H1 (cell line): ENCODE measurements at places on chromosomes 12 and 14. TPM values are rescaled to one million over a fixed set of nuclear protein-coding genes. Genes with fewer than 3 reads are reported as not detected.

DNA sequence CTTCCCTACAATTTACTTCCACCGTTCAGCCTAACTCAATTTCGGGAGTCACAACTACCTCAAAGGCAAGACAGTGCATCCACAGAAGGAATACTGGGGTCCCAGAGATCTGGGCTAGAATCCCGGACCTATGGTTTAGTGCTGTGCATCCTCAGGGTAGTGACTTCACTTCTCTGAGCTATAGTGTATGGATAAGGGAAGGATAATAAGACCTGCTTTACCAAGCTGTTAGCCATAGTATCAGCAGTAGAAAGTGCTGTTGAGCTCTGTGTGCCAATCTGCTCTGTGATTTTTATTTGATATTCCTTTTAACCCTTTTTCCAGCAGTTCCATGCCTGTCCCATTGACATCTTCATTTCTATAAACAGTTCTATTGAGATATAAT lies 1044.3 kb downstream of the BCL11B start:
- no peak for DNase-seq

DNA sequence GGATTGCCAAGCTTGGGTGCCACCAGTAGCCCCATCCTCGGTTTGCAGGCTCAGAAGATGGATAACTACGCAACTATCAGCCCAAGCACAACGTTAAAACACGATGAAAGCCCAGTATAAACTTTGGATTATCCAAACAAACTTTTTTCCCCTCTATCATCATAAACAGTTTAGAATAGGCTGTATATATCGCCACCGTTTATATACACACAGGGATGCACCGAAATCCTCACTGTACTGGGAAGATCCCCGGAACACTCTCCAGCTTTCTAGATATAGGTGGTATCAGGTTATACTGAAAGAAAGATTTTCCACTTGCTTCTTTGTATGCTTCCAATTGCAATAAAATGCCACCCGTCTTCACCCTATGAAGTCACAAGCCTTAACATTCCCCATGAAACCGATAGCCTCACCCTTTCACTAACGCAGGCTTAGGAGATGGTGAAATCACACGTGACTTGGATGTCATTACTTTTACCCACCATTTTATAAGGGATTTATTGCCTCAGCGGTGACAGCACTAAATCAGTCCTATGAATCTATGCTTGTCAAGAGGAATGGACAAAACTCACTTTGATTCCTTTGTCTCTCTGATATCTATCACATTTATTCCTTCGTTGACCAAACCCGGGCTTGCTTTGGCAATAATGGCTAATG lies 207.6 kb upstream of the FOXN3 start:
- no peak for DNase-seq

KRT84 gene
- not detected in 2 replicates for polyA plus RNA-seq

DNA sequence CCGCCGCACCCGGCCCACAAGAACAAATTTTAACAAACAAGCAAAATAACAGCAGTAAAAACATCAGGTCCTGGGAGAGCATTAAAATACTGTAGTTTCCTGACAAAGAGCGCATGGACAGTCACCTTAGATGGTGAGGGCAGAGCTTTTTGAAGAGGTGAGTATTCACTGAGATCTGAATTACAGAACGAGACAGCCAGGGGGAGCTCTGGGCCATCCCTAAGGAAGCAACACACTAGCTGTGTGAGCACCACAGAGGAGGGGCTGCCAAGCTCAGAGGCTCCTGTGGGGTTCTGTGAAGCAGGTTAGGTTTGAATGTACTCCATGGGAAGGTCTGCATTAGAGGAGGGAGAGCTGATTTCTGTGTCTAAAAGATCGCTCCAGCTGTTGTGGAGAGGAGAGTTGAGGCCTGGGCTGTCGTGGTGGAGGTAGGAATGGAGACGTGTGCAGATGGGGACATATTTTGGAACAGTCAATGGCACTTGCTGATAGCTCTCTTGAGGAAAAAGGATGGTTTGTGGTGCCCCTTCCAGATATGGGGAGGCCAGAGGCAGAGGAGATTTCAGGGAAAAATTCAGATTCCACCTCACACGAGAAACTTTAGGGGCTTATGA lies 72.9 kb downstream of the TRAFD1 start:
- DNase-seq = peak; percentile 82

DNA sequence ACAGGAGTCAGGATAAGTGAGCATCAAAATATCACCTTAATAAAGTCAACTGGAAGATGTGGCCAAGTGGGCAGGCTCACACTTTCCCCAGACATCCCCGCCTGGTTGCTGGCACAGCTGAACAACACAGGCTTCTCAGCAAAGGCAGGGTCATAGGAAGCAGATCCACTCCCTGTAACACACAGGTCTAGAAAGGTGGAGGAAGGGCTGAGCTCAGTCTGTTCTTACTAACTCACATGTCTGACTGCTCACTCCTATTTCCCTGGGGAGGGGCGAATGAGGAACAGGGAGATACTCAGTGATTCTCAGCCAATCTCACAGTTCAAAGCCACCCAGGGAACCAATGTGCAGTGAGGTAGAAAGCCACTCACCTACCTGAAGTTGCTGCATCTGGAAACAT lies 45.0 kb upstream of the AMN1 start:
- no peak for DNase-seq

- DNase-seq = no peak
Observed at GRCh38 chr12:50333441-50333840, 50.1 kb upstream of the LIMA1 start.

DNA sequence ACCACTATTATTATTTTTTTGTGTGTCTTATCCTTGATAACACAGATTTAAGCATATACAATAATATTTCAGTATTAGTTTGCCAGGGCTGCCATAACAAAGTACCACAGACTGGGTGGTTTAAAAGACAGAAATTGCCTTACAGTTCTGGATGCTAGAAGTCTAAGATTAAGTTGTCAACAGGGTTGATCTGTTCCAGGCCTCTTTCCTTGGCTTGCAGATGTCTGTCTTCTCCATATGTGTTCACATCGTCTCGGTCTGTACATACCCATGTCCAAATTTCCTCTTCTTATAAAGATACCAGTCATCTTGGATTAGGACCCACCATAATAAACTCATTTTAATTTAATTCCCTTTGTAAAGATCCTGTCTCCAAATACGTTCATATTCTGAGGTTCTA lies 204.8 kb downstream of the SOX5 start:
- DNase-seq = no peak

DNA sequence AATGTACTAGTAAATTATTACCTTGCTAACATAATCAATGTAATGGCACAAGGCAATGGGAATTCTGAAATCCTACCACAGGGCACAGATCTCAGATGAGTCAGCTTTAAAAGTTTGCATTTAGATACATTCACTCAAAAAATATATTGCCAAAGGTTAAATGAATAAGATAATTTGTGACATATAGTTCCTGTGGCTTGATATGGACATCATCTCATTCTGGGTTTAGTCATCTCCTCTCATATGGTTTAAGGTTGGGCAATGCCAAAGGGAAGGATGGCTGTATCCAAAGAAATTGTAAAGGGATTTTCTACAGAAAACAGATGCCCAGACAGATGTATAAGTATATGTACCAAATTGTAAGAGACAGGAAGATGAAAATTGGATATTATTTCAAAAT lies 1065.0 kb downstream of the LRFN5 start:
- DNase-seq = no peak

DNA sequence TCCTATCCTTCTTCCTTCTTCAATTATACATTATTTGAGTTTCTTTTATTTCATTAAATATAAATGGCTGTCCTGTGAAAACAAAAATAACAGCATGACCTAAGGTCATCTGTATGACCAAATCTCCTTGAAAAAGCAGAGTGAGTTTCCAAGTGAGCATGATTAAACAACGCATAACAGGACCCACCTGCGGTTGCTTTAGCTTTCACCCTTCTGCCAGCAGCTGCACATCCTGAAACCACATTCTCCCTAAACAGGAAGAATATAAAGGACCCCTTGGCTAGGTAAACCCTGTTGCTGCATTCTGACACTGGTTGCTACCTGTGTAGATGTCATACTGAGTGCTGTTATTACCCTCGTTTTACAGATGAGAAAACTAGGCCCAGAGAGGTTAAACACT lies 42.8 kb upstream of the CPM start:
- DNase-seq = no peak

GRCh38 chr14:32212833-32213232 lies 9.8 kb upstream of the RNU6-8 start:
- DNase-seq = no peak

- DNase-seq = no peak
Observed at GRCh38 chr12:32881702-32882101, 14.9 kb downstream of the PKP2 start.

DNA sequence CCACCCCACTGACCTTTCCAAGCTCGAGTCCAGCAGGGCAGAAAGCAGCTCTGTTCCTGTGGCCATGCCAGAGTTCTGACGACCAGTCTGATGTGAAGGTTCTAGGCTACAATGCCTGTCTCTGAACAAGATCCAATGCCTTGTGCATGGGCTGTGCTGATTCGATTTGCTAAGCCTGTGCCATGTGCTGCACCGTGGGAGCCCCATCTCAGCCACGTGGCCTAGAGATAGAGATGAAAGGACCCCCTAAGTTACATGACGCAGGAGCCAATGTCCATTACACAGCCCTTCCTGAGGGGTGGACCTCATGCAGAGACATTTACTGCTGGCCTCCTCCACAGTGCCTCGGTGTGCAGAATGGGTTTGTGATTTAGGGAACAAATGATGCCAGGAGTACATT lies 256.0 kb downstream of the SLC15A4 start:
- DNase-seq = no peak

DNA sequence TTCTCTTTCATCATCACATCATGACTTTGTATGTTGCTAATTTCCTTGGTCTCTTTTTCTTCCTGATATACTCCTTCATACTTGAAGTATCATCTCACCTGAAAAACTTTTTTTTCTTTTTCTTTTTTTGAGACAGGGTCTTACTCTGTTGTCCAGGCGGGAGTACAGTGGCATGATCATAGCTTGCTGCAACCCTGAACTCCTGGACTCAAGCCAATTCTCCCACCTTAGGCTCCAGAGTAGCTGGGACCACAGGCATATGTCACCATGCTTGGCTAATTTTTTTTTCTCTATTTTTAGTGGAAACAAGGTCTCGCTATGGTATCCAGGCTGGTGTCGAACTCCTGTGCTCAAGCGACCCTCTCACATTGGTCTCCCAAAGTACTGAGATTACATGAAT lies 107.6 kb downstream of the RALGAPA1 start:
- no peak for DNase-seq

FAR2 gene
- polyA plus RNA-seq = 12.8 and 24.0 TPM in 2 replicates

DNA sequence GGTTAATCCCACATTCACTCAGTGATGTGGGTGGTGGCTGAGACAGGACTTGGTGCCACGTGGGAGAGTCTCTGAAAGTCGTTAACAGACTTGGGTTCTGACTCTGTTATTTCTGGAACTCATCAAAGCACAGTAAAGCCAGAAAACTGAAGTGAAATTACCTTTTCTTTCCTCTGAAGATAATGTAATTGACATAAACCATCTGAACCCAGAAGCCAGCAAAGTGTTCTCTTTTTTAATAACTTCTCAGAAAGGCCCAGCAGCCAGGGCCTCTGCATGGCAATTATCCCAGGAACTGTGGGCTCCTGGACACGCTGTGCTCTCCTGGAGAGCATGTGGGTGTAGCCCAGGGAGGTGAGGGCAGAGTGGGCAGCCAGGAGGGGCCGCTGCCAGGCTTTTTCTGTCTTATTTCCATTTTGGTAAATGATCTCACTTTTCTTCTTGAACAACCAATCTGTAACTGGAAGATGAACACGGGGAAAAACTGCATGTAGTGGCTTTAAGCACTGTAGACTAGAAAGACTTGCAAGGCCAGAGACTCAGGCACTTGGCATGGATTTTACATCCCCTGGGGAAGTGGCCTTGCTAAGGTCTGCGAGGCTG lies 444.1 kb upstream of the TMEM132C start:
- DNase-seq = no peak

- DNase-seq = no peak
Observed at GRCh38 chr12:27900920-27901879, 71.3 kb downstream of the PTHLH start.

DNA sequence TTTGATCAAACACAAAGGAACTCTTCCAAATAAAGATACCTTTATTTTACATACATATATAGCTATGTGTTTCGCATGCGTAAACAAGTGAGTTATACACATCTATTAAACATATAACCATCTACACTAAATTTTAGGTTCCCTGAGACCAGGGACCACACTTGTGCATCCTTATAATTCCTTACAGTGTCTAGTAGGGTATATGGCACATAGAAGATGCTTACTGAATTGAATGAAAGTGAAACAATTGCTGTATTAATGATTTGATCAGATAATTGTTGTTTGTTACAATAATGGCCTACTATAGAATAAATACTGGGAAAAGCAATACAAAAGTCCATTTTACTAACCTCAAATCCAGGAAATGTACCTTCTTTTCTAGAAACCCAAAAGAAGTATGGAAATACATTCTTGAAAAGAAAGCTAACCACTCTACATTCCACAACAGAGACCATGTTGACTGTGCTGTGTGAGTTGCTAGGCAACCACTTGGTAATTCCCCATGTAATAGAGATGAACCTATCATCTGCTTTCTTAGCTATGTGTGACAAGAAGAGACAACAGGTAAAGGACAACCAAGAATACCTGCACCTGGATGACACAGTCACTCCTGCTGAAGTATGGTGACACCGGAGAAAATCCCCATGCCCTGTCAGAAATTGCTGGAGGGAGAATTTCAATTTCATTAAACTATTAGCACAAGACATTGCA lies 11.9 kb upstream of the CIPC start:
- no peak for DNase-seq

VDR gene
- 0.44 and 0.58 TPM in 2 replicates for polyA plus RNA-seq

DNA sequence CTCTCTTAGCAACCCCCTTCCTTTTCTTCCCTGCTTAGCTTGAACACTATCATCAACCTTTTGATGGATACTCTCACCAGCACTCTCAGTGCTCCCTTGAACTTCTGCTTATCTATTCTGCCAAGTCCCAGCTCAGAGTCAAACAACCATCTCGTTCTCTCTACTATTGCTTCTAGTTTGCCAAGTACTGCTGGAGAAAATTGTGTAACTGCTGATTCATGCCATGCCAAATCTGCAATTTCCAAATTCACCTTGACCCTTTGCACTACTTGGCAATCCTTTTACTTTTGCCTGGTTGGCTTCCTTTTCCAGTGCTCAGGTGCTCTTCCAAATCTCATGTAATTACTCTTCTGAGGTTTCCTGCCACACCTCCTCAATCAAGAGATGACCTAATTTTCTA lies 2.8 kb upstream of the CCDC196 start:
- no peak for DNase-seq

- no peak for DNase-seq
Observed at GRCh38 chr12:124541322-124541721, 26.1 kb downstream of the NCOR2 start.
